ENCODE measurements at places on chromosomes 12 and 14.

DNA sequence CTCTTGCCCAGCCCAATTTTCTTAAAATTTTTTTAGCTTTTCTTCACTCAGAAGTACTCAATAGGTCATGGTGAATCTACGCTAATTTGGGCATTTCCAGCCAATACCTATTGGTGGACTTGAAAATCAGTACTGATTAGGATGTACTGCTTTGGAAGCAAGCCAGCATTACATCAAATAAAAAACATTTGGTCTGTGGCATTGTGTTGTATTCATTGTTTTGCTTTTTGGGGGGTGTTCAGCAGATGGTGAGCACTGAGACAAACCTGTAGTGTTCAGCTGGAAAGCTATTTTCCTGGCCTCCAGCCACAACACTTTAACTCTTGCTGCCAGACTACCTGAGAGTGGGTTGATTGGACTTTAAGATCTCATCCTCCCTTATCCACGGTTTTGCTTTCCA lies 4.0 kb downstream of the MAPKAPK5 start:
- DNase-seq: no peak

GRCh38 chr12:41286426-41286825 lies 98.3 kb downstream of the PDZRN4 start:
- DNase-seq: no peak

- DNase-seq: no peak
Observed at GRCh38 chr14:67365476-67365875, 5.3 kb downstream of the EIF2S1 start.

- no peak for DNase-seq
Observed at GRCh38 chr14:69798339-69798735, 1.3 kb upstream of the SLC10A1 start.

- DNase-seq: no peak
Observed at GRCh38 chr12:131507094-131507493, 203.8 kb upstream of the SFSWAP start.

DNA sequence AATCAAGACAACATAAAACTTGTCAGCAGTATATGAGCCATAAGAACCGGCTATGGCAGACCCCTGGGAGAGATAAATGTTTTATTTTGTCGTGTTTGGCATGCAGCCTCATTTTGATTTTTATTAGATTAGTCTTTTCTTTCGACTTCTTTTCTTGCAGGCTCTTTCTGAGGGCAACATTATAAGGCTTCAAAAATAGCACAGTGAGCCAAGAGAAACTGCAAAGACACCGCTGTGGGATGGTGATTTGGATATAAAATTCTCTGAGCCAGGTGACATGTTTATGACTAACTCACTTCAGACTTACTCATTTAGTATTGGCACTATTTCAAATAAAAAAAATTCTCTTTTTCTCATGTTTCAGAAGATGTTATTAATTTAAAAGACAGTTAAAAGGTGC lies 96.8 kb upstream of the PKP2 start:
- no peak for DNase-seq

All from Panc1 (cell line).